ENCODE measurements at places on chromosomes 12 and 14.

- DNase-seq = no peak
Observed at GRCh38 chr14:62445570-62445969, 599.7 kb downstream of the KCNH5 start.

DNA sequence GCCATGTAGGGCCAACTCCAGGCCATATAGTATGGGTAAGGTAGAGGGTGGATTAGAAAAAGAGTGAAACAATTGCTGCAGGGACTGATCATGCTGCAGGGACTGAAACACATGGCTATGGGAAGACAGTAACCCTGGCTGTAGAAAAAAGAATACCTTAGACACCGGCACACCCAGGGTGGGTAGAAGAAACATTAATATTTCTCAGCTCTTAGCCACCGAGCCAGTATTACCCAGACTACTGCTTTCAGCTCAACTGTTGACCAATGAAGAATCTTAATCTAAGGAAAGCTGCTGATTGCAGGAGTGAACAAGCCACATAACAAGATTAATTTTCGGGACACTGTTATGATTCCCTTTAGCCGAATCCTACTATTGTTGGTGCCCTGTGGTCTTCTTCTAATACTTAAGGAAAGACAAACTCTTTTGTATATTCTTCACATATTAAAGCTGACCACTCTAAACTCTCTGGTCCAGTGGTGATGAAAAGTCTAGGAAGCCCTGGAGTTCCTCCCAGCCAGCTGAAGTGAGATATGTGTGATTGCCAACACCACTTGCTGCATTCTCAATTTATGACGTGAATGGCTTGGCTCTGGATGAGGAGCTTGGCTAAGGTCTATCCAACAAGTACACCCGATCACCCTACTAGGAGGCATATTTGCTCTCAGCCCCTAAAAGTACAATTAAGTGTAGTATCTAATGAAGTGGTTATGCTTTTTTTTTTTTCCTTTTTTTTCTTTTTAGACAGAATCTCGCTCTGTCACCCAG lies 69.2 kb downstream of the NOVA1 start:
- no peak for DNase-seq

GRCh38 chr12:66398931-66399910 lies 96.9 kb downstream of the HELB start:
- DNase-seq = no peak

- no peak for DNase-seq
Observed at GRCh38 chr14:51462182-51462581, 189.5 kb upstream of the FRMD6 start.

DNA sequence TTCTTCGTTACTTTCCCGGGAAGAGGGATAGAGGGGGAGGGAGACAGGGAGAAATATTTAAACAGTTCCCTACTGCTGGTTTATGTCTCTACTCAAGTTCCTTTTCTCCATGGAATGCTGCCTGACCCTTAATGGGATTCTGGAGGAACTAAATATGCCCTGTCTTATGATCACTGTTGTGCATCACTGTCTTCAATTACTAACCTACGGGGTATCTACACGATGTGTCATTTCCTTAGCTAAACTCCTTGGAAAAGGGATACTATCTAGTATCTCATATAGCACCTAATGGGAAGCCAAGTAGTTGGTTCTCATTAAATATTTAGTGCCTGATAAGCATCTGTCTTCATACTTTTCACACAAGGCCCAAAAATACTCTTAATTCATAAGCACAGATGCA lies 37.5 kb upstream of the FBLN5 start:
- DNase-seq = no peak

DNA sequence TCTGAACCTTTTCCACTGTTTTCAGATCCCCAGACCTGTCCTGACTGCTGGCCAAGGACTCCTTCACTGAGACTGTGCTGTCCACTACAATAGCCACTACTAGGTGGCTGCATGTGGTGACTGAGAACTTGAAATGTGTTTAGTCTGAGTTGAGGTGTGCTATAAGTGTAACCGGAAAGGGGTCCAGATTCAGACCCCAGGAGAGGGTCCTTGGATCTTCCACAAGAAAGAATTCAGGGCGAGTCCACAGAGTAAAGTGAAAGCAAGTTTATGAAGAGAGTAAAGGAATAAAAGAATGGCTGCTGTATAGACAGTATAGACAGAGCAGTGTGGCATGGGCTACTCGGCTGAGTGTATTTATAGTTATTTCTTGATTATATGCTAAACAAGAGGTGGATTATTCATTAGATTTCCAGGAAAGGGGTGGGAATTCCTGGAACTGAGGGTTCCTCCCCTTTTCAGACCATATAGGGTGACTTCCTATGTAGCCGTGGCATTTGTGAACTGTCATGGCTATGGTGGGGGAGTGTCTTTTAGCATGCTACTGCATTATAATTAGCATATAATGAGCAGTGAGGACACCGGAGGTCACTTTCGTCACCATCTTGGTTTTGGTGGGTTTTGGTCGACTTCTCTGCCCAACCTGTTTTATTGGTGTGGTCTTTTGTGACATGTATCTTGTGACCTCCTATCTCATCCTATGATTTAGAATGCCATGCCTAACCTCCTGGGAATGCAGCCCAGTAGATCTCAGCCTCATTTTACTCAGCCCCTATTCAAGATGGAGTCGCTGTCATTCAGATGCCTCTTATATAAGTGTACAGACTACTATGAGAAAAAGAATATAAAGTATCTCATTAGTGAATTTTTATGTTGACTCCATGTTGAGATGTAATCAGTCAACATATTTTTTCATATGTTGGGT lies 70.0 kb upstream of the SRSF5 start:
- DNase-seq = no peak

GRCh38 chr12:93403988-93404803 lies 26.5 kb downstream of the NUDT4 start:
- no peak for DNase-seq

- DNase-seq = no peak
Observed at GRCh38 chr14:68109132-68109900, 289.7 kb downstream of the RAD51B start.

GRCh38 chr12:18932211-18932610 lies 194.3 kb downstream of the CAPZA3 start:
- no peak for DNase-seq

DNA sequence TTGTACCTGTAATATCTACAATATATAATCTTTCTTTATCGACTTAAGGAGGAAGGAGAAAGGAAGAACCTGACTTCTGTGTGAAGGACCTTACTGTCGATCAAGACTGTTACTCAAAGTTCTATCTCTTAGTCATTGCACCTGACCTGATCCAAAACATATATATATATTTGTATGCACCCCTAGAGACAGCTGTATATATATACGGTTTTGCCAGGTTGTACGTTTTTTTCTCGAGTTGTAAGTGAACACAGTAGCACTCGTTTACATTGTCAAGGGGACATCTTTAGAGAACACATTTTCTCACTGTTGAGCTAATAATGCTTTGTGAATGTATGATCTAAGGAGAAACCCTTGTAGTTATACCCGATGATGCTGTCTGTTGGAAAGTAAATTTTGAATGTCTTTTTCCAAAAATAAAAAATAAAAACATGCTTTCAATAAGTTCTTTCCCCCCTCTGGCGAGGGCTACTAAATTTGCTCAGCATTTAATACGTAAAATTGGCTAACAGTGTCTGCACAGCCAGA lies 536 bp upstream of the SLC35E3 start:
- DNase-seq = no peak

- no peak for DNase-seq
Observed at GRCh38 chr14:30805284-30805683, 69.1 kb upstream of the COCH start.

- DNase-seq = no peak
Observed at GRCh38 chr12:81800298-81801148, 41.4 kb upstream of the PPFIA2 start.
